ENCODE measurements at places on chromosomes 1 and 21.

DNA sequence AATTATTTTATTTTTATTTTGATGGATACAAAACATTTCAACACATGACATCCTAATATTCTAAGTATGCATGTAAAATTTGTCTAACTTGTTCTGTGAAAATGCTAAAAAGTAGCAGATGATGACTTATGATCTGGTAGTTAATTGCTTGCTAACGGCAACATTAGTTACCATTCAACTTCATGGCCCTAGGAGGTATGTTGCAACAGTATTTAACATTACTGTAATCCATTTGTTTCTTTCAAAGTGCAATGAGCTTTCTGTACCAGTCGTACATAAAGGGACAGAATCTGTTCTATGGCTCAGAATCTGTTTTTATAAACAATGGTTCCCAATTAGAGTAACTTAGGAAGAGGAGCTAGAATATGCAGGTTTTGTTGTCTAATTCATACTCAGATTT lies 91.5 kb upstream of the ZNHIT6 start:
- DNase-seq, result no peak

- peak; percentile 41 for DNase-seq
Measured at GRCh38 chr1:39409055-39409816, 82.2 kb upstream of the BMP8A start.

- DNase-seq, result no peak
Measured at GRCh38 chr1:37032660-37033354, 1.5 kb downstream of the GRIK3 start.

DNA sequence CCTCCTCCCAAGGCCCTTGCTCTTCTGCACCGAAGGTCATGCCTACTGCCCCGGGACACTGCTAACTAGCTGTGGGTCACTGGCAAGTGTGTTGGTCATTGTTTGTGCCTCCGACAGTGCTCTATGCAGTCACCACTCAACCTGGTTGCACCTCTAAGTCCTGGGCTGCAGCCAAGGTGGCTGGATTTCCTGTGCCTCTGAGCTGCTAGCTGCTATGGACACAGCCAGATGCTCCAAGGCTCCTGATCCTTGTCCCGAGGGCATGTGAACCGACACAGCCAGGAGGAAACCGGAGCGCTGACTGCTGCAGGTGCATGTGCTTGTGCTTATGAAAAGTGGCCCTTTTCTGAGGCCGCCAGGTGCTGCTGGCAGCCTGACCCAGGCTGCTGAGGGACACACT lies 14.7 kb upstream of the SPOCD1 start:
- no peak for DNase-seq

- no peak for DNase-seq
Measured at GRCh38 chr1:17929224-17929623, 174.1 kb downstream of the ACTL8 start.

- no peak for DNase-seq
Measured at GRCh38 chr1:191206513-191207207, 729.0 kb upstream of the BRINP3 start.

DNA sequence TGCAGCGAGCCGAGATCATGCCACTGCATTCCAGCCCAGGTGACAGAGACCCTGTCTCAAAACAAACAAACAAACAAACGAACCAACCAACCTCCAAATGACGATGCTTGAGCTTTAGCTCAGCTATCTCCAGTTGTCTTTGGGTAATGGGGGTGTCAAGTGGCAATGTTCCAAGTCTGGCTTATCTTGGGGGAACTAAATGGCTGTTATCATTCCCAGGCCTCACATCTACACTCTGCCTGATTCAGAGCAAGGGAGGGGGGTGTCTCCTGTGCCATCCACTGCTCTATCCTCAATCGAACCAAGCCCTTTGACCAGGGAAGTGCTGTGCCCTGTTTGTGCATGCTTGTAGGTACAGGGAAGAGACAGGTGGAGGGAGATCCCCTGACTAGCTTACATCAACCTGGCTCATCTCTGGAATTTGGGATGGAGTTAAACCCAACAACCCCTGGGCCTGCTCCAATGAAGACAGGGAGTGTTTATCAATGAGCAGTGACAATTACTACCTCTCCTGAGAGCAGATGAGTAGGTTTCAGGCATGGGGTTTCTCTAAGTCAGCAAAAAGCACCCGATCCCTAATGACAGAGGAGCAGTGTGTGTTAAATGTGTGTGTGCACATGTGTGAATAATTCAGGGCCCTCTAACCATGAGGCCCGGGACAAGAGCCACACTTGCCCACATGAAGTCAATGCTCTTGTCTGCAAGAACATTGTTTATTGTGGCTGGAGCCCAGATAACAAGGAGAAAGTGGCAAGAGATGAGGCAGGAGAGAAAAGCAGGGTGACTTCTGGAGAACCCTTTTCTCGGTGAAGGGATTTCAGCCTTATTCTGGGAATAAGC lies 20.3 kb upstream of the IL6R start:
- no peak for DNase-seq

DNA sequence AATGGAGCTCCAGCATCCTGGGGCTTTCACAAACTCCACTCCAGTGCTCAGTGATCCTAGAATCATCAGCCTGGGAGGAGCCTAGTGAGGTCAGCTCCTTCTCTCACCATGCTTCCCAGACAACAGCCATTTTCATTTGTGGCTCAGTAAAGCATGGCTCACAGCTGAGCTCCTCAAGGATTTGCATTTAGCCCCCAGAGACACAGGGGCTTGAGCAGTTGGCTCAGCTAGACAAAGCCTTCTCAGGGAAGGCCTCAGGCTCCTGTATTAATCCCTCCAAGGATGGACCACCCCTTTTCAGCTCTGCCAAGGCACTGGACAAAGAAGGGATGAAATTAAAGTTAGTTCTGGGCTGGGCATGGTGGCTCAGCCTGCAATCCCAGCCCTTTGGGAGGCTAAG lies 39.5 kb downstream of the ERI3 start:
- DNase-seq, result no peak

DNA sequence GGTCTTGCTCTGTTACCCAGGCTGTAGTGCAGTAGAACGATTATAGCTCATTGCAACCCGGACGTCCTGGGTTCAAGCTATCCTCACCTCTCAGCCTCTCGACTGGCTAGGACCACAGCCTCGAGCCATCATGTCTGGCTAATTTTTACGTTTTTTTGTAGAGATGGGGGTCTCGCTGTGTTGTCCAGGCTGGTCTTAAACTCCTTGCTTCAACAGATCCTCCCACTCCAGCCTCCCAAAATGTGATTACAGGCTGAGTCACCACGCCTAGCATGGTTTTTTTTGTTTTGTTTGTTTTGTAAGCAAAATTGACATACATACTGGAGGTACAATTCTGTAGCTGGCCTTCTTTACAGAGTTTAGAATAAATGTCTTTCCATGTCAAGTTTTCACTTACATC lies 994 bp upstream of the LAMTOR5 start:
- no peak for DNase-seq

GRCh38 chr1:184813528-184814089 lies 59.0 kb upstream of the EDEM3 start:
- DNase-seq, result no peak

GRCh38 chr1:155379631-155380090 lies 59.0 kb downstream of the RUSC1 start:
- no peak for DNase-seq

GRCh38 chr1:47229031-47229885 lies 2.8 kb downstream of the TAL1 start:
- no peak for DNase-seq

- no peak for DNase-seq
Measured at GRCh38 chr21:18832950-18833349, 429.4 kb upstream of the TMPRSS15 start.

- DNase-seq, result no peak
Measured at GRCh38 chr1:75170011-75170410, 35.8 kb downstream of the LHX8 start.

- DNase-seq, result no peak
Measured at GRCh38 chr1:51061231-51061918, 40.7 kb upstream of the C1orf185 start.

DNA sequence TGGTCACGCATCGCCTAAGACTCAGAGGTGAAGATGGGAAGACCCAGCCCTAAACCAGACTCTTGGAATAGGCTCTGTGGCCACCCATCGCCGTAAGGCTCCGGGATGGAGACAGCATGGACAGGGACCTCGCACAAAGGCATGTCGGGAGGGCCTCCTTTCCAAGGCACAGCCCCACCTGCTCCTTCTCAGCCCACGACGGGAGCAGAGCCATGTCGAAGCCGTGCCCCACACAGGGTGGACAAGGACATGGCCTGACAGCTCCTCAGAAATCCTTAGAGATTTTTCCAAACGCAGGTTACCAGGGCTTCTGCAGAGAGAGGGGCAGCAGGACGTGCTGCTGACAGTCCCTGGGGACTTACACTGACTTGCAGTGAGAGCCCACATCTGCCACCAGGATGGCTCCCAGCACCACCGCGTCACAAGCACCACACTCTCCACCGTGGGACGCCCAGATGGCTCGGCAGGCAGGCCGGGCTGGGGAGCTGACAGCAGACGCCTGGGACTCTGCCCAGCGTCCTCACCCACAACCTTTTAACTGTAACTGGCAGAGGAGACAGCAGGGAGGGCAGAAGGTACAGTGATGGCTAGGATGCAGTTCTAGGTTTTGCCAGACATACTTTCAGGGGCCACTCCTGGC lies 12.0 kb downstream of the SSU72 start:
- DNase-seq, result no peak

DNA sequence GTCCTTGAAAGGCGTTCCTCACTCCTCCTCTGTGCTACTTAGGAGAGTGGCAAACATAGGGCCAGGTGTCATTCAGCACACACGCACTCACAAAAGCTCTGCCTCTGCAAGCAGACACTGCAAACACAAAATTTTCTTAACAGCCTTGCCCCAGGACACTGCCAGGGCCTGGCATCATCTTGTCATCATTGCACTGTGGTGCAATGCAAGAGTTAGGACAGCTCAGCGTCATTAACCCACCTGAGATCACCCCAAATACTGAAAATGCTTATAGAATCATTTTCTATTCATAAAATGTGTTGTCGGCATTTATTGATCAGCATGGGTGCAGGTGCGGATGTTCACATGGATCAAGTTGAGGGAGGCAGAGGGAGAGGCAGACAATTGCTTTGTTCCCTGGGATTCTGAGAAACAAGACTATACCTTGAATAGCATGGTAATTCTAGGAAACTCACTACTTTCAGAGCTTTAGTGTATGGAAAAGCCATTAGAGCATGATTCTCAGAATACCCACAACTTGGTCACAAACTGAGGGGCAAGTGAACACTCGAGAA lies 3.0 kb downstream of the ADAM30 start:
- no peak for DNase-seq

GRCh38 chr1:228810878-228811711 lies 75.8 kb downstream of the RHOU start:
- no peak for DNase-seq

GRCh38 chr21:28801906-28802305 lies 190.8 kb downstream of the LTN1 start:
- no peak for DNase-seq

DNA sequence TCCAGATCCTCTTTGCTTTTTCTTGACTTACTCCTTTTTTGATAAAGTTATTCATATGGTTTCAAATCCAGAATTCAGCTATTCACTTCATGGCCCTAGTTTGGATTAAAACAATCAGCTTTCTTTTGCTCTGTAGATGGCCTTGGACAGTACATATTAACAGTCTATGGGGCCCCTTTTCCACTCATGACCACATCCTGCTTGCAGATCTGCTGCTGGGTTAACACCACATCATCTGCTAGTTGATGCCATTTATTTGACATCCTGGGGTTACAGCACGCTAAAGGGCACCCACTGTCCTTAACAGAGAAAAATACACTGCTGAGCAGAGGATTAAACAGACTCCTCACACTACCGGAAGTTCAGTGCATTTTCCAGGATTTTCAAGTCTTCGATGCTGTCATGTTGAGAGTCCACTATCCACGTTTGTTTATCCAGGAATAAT lies 941 bp upstream of the IFI16 start:
- DNase-seq, result peak; percentile 70

- no peak for DNase-seq
Measured at GRCh38 chr1:61708953-61709907, 15.7 kb downstream of the TM2D1 start.

- no peak for DNase-seq
Measured at GRCh38 chr1:78126506-78126905, 80.7 kb downstream of the GIPC2 start.

- DNase-seq, result no peak
Measured at GRCh38 chr21:34980423-34981115, 68.5 kb downstream of the RUNX1 start.

DNA sequence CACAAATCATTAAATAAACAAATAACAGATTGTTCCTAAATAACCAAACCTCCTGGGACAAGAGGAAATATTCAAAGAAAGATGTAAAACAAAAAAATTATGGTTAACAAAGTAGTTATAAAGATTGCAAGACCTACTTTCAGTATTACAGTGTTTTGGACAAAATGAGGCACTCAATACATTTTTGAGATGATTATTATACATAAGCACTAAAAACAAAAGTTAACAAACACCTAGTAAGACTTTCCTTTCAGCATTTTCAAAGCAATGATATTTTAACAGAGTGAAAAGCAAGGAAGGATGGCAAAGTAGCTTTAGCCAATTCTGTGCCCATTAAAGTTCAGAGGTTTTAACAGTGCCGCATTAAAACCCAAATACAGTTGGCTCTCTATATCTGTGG lies 17.2 kb downstream of the OMA1 start:
- no peak for DNase-seq

GRCh38 chr1:49651136-49651535 lies 372.6 kb downstream of the AGBL4 start:
- no peak for DNase-seq

GRCh38 chr1:70085521-70085920 lies 119.9 kb downstream of the LRRC40 start:
- no peak for DNase-seq

DNA sequence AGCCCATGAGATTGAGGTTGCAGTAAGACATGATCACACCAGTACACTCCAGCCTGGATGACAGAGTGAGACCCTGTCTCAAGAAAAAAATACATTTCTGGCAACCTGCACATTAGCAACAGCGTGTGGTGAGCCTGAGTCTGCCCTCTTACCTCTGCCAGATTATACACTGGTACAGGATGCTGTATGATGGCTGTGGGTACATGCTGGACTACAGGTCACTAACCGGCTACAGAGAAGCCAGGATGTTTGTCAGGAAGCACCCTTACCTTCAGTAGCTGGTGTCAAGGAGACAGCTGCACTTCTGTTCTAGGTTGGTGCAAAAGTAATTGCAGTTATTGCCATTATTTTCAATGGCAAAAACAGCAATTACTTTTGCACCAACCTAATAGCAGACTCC lies 575.7 kb downstream of the NPHP4 start:
- DNase-seq, result no peak

GRCh38 chr1:176880955-176881595 lies 283.4 kb downstream of the ASTN1 start:
- DNase-seq, result peak; percentile 23

Data from CD4-positive, alpha-beta T cell treated with Interleukin-6 for 4 hours (primary cell).